ENCODE measurements at places on chromosomes 16 and 17.

GRCh38 chr17:60524463-60525327 is 1.3 kb downstream of the APPBP2 start:
- no peak for DNase-seq

DNA sequence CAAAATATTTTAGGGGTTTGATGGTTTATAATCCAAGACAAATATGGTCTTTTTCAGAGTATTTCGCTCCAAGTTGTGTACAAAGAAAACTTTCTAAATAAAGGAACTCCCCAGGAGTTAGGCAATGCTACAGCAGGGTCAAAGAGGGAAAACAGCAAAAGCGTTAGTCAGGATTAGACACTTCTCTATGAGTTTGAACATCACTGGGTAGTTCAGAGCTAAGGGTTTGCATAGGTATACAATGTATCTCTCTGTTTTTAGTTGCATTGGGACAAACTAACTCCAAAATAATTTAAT is 34.8 kb downstream of the FAM20A start:
- DNase-seq: no peak

DNA sequence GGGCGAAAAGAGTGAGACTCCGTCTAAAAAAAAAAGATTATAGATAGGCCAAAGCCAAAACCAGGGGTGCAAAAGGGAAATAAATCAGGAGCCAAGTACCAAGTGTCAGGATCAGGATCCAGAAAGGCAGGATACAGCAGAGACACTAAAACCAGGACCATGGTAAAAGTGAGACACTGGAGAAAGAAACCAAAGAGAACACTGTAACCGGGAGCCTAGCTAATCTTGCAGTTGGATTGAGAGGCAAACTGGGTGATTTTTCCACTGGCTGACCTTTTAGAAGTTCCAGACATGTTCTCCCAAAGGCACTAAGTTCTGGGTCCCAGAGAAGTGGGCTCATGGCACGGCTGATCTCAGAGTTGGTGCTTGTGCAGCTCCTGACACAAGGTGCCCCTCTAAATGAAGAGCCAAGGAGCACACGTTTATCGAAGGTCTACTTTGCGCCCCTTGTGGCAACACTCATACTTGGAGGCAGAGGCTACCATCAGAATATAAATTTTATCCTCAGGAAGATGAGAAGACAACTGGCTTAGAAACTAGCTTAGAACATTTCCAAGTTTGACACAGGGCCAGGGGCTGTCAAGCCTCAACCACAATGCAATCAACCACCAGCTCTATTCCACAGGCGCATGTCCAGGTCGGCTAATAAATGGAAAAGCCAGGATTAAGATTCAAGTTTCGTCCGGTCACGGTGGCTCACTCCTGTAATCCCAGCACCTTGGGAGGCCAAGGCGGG is 27.5 kb upstream of the HELZ start:
- no peak for DNase-seq

GRCh38 chr17:3222505-3222904 is 15.0 kb downstream of the OR1A1 start:
- no peak for DNase-seq

DNA sequence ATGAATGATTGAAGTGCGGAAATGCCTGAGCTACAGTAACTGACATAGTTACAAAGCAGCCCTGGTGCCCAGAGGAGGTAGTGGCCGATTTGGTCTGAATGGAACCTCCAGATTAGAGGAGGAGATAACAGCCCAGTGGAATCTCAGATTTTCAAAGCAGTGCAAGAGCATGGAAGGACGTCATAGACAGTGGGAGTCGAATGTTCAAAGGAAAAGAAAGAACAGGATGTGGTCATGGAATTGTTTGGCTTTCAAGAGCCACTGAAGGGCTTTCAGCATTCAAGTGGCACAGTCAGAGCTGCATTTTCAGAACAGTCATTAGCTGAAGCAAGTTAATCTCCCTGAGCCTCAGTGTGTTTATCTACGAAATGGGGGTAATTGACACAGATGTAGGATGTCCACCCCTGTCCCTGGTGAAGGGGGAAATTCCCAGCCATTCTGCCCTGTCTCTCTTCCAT is 104.6 kb upstream of the CACNG3 start:
- DNase-seq: no peak

DNA sequence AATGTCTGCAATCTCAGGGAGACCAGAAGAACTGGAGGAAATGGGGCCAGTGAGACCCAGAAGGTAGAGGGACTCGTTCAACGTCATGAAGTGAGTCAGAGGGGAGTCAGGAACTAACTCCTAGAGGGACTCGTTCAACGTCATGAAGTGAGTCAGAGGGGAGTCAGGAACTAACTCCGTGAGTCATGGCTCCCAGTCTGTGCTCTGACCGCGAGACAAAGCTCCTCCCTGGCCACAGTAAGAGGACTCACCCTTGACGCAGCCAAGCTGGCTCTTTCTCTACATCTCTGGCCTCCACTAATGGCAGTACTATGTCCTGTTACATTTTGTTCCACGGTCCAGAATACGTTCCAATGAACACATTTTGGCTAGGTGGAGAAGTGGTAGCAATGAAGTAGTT is 902.5 kb downstream of the KCNJ2 start:
- no peak for DNase-seq

- DNase-seq: no peak
These were observed 18.6 kb downstream of the COG7 start for GRCh38 chr16:23434380-23434779.

DNA sequence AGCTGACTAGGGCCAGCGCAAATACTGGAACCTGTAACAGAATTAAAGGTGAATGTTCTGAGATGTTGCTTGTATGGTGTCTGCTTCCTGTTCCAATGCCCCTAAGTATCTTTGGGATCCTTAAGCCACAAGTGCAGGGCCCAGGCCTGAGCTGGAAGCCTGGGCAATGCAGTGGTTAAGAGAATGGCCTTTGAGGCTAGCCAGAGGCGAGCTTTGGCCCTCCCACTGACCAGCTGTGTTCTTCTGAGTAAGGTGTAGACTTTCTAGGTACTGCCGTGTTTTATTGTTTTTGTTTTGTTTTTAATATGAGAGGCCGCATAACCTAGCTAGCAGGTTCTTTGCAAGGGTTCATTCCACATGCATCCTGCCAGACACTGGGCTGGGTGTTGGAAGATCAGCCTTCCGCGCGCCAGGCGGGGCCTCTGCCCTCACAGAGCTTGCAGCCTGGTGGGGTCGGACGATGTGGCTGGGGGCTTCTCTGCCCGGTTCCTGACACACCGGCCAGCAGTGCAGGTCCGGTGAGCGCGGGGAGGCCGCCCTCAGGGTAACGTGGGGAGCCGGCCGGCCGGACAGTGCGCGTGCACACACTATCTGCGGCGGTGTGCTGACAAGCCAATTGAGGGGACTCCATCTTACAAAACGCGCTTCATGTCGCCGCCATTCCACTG is 551 bp upstream of the MLX start:
- no peak for DNase-seq

- no peak for DNase-seq
These were observed 24.2 kb downstream of the MPG start for GRCh38 chr16:102060-102855.

DNA sequence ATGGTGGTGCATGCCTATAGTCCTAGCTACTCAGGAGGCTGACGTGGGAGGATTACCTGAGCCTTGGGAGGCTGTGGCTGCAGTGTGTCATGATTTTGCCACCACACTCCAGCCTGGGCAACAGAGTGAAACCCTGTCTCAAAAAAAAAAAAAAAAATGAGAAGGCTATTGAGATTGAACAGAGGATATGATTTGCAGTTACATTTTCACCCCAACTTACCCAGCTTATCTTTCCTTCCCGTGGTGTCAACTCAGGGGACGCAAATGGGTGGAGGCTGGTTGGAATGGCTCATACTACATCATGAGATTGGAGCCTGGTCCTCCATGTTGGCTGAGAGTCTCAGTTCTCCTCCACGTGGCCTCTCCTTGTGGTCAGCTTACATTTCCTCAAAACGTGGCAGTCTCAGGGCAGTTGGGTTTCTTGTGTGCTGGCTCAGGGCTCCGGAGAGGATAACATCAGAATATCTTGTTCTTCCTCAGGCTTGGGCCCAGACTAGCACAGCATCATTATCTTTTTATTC is 17.2 kb upstream of the NSMCE1 start:
- no peak for DNase-seq

- no peak for DNase-seq
These were observed 6.1 kb upstream of the EIF1 start for GRCh38 chr17:41682631-41683030.

DNA sequence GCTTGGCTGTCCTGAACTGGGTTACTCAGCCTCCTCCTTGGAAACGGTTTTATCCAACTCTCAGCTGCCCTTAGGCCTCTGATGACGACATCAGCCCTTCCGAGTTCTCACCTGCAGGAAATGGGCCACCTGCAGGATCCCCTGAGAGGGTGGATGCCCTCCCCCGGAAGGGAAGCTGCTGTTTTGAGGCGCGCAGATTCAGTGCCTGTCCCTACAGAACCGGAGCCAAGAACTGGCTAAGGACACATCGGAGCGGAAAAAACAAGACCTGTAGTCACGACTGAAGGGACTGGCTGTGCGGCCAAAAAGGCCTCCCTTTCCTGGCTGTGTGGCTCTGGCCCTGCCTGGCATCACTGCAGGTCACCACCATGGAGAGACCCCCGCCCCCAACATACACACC is 11.7 kb upstream of the C16orf95 start:
- no peak for DNase-seq

GRCh38 chr17:72183194-72183685 is 62.4 kb downstream of the SOX9 start:
- no peak for DNase-seq

DNA sequence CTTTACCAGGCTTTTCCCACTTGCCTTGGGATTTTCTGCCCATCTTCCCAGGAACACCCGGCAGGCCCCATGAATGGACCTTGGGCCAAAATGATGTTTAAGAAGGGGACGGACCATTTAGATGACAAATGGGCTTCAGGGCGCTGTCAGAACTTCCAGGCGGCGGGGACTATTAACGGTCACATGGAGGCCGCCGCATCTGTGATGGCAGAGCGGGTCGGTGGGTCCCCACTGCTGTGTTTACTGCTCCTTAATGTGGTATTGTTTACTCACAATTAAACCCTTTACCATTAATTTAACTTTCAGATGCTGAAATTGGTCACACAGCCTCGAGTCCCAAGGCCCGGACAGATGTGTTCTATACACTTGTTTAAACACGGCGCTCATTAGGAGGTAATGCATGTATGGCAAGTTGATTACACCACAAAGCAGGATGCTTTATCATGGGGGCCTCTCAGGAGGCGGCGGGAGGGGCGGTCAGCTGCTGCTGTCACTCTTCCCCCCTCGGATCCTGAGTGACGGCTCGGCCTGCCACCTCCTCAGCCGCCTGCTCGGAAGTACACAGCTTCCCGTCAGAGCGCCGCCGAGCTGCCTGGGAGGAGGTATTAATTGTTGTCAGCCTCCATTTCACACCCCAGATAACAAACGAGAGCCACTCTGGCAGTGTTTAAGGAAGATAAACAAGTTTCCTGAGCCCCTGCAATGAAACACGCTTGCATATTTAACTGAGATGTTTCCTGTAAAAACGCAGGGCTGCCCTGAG is 83.9 kb upstream of the IRX3 start:
- no peak for DNase-seq

- no peak for DNase-seq
These were observed 665 bp upstream of the AKAP1 start for GRCh38 chr17:57084361-57084801.

DNA sequence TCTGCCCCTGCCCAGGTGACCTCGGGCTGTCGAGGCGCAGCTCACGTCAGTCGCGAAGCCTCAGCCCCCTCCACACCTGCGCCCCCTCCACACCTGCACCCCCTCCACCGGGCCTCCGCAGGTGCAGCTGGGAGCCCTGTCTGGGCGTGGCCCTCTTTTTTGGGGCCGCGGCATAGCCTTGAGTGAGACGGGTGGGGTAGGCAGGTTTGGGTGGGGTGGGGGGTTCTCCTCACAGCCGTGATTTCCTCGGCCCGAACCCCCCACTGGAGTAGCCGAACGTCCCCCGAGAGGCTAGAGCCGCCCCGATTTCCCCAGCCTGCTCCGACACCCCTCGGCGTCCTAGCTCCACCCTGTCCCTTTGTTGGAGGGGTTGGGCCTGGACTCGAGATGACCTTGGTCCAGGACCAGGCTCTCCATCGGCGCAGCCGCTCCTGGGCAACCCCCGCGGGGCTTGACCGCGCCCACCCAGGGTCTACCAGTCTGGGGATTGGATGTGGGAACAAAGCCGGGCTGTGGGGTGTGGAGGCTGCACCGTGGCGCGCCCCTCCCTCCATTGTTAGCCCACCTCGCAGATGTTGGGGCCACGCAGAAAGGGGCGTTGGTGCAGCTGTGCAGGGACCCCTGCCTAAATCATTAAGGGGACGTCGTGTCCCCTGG is 626 bp downstream of the TUBB3 start:
- DNase-seq: no peak

DNA sequence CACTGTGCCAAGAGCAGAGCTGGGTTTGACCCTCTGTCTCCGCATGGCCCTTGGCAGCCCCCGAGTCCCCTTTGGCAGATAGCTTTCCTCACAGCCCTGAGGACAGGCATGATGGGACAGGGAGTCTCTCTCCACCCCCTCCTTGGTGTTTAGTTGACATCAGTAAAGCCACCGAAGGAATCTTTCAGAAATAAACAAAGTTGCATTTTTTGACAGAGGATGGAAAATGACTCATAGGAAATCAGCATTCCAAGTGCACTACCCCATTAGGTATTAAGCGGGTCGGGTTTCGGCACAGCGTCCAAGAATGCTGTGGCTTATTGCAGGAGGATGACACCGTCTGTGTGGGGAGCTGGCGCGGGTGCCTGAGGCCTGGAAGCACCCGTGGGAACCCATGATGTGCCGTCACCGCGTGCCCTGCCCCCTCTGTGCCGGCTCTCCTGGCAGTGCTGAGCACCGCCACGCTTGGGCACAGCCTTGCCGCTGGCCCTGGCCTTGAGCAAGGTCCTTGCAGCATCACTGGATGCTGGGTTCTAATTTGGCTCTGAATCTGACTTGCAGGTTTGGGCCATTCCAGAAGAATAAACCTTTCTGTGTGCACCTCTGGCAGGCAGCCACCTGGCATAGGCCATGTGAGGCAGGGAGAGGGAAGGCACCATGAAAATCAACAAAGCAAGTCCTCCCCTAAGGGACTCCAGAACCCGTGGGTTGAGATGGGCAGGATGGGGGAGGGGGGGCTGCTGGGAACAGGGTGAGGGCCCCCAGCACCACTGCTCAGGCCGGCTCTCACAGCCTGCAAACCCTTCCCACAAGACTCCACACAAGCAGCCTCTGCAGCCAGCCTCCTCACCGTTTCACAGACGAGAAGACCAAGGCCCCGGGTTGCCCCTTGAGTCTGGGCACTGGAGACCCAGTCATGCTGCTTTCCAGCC is 50.5 kb upstream of the ZNF469 start:
- no peak for DNase-seq

DNA sequence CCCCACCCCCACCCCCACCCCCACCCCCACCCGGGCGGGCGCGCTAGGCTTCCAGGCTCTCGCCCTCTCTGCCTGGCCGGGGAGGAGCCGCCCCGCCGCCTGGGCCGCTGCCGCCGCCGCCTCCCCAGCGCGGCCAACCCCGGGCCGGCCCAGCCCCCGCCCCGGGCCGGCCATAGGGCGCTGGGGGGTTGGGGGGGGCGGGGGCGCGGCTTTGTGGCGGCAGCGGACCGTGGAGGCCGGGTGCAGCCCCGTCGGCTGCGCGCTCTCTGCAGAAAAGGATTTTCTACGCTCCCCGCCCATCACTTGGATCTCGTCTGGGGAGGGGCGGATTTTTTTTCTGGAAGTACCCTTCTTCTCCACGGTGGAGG is 230.9 kb downstream of the MRTFB start:
- no peak for DNase-seq

All from stimulated activated CD8-positive, alpha-beta memory T cell treated with anti-CD3 and anti-CD28 coated beads, Interleukin-4, amount 100 ng/mL, for 4 hours (primary cell).